ENCODE measurements at places on chromosomes 12 and 14.

DNA sequence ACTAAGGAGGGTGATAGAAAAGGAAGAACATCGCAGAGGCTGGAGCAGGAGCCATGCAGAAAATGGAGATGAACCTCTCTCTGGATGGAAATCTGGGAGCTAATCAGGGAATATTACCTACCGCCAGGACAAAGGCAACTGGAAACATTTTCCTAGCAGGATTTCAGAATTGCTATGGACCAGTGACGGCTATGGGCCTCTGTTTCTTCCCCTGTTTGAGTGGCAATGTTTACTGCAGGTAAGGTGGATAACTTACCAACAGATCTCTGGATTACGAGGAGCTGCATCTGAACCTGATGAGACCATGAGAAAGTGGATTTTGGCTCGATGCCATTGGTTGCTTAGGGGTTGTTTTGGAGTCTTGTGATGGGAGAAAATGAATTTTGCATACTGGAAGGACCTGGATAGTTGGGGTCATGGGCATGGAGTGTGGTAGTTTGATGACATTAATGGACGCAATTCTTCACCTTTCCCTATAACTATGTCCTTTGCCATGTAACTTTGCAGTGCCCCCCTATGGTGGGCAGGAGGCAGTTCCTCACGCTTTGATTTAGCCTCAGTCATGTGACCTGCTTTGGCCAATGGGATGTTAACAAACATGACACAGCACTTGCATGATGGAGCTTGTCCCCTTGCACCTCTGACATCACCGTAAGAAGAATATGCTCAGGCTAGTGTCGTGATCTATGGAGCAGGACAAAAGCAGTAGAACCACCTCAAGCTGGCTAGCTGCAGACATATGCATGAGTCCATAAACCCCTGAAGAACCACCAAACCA is 51.1 kb downstream of the CALM1 start:
- DNase-seq = no peak

- no peak for DNase-seq
Measured at GRCh38 chr14:95059126-95059525, 98.2 kb downstream of the DICER1 start.

- no peak for DNase-seq
Measured at GRCh38 chr14:92539875-92540274, 26.3 kb downstream of the RIN3 start.

- DNase-seq = no peak
Measured at GRCh38 chr12:42421844-42422779, 96.1 kb downstream of the PPHLN1 start.

DNA sequence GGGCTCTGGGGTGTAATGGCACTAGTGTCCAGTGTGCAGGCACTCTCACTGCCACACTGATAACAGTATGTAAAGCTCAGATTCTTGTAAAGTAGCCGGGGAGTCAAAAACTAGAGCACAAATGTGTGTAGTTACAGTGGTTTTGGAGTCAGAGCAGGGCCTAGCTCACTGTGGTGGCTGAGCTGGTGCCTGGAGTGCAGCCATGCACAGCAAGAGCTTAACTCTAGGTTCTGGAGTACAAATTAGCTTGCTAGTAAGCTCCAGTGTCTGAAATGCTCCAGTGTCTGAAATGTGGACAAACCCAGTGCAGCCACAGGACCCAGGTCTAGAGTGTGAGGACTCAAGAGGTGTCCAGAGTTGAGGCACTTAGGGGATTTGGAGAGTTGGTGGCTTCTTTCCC is 149.2 kb downstream of the MSRB3 start:
- no peak for DNase-seq

DNA sequence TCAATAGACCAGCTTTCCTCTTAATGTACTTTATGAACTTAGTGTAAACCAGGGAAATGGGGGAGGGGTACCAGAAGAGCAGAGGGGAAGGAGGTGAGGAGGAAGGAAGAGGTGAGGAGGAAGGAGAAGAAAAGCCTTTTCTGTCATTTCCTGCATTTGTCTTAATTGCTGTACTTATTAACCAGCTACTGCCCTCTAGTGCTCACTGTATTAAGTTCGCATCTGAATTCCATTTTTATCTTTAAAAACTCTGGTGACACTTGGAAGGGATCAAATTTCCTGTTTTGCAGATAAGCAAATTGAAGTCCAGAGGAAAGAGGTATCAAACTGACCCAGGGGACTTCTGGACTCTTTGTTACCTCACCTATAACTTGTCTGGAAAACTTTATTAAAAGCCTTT is 22.2 kb downstream of the MANSC1 start:
- DNase-seq = no peak

- no peak for DNase-seq
Measured at GRCh38 chr14:62053188-62053587, 291.0 kb downstream of the SNAPC1 start.

- DNase-seq = no peak
Measured at GRCh38 chr14:37179896-37180502, 7.6 kb upstream of the SLC25A21 start.

DNA sequence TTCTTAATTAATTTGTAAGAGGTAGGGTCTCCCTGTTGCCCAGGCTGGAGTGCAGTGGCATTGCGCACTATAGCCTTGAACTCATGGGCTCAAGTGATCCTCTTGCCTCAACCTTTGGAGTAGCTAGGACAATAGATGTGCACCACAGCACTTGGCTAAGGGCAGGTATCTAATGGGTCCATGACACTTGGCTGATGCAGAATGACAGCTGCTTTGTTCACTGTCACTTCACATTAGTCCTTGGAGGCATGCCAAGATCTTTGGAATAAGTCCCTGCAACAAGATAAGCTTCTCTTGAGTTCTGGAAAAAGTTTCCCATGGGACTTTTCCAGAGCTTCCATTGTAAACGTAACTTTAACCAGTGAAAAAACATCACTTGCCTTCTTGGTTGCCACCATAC is 23.4 kb downstream of the COQ6 start:
- no peak for DNase-seq

GRCh38 chr12:67690656-67691055 is 42.1 kb downstream of the DYRK2 start:
- DNase-seq = no peak

DNA sequence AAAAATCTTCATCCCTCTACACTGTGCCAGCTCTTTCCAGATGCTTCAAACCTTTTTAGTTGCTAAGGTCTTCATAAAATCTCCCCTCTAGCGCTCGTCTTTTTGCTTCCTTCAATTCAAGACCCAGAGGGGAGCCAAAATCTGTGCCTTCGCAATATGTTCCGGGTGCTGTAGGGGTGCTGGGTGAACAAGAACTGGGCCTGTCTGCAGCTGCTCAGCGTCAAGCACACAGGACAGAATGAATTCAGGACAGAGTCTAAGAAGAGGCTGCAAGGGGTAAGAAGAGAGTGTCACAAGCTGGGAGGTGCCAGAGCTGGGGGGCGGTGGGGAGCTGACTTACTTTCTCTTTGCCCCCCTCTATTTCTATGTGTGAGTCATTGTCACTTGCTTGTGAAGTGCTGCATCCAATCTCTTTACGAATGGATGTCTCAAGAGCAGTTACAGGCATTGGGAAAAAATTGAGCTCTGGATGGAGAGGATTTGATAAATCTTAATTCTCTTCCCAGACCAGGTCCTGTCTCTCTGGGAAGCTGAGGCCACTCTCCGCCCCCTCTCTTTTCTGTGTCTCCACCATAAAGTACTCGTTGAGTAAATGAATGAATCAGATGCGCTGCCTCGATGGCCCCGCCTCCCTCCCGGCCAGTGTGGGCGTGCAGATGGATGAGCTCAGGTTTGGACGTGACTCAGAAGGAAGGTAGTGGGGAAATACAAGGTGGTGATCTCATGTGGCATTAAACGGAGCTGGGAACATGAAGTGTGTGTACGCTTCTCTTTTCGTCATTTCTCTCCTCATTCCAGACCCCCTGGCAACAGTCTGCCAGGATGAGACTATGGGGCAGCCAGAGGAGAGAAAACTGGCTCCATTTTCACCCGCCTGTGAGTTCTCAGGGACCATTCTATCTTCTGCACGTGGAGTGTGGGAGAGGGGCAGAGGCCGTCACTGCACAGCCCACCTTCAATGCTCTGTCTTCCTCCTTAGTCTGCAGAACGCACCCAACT is 91.3 kb downstream of the TSPAN9 start:
- no peak for DNase-seq

DNA sequence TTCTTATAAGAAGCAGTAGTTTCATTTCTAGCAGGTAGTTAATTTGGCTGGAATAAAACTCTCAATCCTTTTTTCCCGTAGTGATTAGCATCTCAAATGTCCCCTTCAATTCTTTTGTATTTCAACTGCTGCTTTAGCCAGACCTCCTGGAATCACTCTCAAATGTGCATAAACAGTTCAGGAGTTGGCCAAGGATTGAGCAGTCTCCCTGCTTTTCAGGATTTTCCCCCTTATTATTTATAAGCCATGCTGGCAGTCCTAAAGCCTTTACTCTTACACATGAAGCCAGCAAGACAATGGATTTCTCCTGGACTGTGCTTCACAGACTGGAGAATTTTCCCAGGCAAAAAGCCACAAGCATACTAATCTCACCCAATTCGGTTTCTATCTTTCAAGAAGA is 950.1 kb downstream of the VRK1 start:
- DNase-seq = no peak

- no peak for DNase-seq
Measured at GRCh38 chr14:87617079-87617478, 375.9 kb downstream of the GALC start.

GRCh38 chr12:62301799-62302133 is 41.6 kb downstream of the USP15 start:
- no peak for DNase-seq

GRCh38 chr14:22487401-22487800 is 101.6 kb downstream of the DAD1 start:
- no peak for DNase-seq

DNA sequence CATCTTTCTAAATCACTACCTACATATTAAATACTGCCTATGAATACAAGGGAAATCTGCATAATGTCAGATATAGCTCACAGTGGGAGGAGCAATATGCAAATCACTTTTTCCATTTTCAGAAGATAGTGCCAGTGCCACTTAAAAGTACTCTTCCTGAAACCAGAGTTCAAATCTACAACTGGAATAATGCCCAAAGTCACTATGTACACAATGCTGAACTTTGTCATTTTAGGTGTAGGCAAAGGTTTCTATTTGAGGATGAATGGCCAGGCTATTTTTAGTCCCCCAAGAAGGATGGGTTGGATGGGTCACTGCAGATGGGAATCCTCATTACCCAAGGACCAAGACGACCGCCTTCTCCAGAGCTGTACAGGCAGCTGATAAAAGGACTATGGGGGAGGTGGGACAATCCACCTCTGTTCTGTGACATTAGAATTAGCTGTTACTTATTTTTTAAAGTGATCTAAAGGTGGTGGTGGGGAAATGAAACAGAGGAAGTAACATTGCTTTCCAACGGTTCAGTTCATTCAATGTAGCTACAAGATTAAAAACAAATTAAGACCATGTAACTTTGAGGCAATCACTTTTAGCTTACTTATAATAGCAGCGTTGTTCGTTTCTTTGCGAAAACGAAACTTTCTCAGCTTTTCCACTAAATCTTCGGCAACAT is 5.6 kb downstream of the GMFB start:
- DNase-seq = no peak

DNA sequence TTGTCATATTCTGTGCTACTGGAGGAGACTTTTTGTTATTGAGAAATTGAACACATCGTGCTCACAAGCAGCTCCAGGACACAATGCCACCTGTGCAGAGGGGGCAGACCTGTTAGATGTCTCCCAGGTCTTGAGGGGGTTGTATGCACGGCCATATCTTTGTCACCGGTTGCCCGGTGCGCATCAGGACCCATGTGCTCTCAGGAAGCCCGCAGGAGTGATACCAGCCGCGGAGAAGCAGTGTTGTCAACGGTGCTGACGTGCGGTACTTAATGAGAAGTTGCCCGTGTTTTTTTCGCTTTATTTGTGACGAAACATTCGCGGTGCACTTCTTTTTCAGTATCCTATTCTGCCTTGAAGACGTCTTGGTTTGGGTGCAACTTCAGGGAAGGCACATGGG is 128.2 kb upstream of the RTL1 start:
- no peak for DNase-seq

GRCh38 chr12:94469522-94469921 is 9.9 kb upstream of the CEP83 start:
- DNase-seq = no peak

DNA sequence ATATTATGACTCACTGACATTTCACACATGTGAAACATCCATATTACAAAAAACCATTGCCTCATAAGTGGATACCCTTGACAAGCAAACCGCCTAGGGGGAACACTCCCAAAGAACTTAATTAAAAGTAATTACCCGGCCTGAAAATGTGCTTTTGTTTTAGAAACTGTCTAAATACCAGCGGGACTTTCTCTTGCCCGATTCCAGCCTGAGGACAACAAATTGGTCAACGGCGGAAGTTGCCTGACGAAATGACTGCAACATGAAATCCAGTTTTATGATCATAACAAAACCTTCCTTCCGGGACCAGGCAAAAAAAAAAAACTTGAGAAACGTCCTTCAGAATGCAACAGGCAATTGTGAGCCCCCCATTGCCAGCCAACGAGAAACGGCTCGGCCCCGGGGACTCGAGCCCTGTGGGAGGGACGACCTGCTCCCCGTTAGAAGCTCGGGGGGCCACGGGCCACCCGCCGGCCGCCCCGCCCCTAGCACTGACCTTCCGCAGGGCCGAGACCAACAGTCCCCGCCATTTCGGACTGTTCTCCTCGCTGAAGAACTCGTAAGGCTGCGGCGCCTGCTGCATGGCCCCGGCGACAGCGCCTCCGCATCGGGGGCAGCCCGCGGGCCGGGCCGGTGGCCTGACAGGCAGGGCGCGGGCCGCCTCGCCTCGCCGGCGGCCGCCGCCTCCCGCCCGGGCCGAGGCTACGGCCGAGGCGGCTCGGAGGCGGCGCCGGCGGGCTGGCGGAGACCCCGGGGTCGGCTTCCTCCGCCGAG is 490 bp downstream of the SOS2 start:
- peak; percentile 22 for DNase-seq

GRCh38 chr14:70188659-70189455 is at the start of gene SLC8A3:
TSS of gene SLC8A3 (minus strand) at chr14:70188951. CDS start at chr14:70168422, 20,529 bp downstream.
- no peak for DNase-seq
